ENCODE measurements at places on chromosomes 5 and 9. TPM values are rescaled to one million over a fixed set of nuclear protein-coding genes. Genes with fewer than 3 reads are reported as not detected.

The ALAD gene
- 13.2 TPM for total RNA-seq

The FOXI1 gene
- total RNA-seq: not detected

The CA9 gene
- total RNA-seq: 0.94 TPM

The CACFD1 gene
- total RNA-seq: 20.0 TPM

The INSL6 gene
- total RNA-seq: not detected

The PCDHGB4 gene
- total RNA-seq: 3.8 TPM

The NTNG2 gene
- total RNA-seq: 0.52 TPM
